Activated naive CD8-positive, alpha-beta T cell treated with anti-CD3 and anti-CD28 coated beads, Interleukin-2, amount 50 U/mL, for 16 hours (primary cell): ENCODE measurements at places on chromosomes 6 and 20.

DNA sequence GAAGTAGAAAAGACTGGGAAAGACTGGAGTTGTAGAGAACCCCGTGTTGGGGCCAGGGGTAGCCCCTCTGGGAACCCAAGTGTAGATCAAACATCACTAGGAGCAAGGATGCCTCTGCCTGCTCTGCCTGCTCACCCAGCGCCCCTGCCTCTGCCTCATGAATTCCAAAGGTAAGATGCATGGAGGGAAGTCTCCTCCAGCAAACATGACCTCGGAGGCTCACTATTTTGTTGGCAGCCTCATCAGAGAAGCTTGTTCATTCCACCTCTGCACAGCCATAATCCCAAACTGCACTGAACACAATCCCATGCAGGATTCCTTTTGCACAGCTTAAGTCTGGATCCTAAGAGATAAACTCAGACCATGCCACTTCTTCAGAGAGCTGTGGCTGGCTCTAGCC is 4.9 kb downstream of the FRS3 start:
- DNase-seq, result no peak

DNA sequence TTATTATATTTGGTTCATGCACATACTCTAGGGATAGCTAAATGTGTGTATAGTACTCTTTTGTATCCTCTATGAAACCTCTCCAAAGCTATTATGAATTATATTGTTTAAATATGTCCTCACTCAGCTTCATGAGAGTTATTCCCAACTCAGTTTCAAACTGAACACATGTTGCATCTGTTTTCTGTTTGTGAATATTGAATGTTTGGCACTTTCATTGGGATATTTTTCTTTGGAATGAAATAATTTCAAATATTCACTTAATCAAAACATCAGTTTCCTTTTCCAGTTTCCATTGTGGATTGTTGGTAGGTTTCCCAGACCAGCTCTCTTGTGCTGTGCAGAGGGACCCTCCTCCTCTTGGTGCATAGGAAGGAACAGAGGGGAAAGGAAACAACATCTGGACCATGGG is 46.6 kb downstream of the HDAC2 start:
- no peak for DNase-seq

DNA sequence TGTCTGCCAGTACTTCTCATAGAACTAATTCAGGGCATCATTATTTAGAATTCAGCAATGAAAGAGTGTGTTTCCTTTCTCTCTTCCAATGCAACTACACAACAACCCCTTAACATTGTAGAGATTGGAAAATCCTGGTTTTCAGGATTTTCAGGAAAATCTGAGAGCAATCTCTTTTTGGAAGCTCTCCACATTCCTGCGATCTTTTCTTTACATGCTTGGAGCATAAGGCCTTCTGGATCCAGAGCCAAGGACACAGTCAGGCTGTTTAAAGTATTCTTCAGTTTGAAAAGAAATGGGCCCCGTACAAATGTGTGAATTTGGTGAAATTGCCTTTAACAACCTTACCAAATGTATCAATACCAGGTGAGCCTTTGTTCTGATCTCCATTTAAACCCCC is 469.7 kb downstream of the PKHD1 start:
- no peak for DNase-seq

DNA sequence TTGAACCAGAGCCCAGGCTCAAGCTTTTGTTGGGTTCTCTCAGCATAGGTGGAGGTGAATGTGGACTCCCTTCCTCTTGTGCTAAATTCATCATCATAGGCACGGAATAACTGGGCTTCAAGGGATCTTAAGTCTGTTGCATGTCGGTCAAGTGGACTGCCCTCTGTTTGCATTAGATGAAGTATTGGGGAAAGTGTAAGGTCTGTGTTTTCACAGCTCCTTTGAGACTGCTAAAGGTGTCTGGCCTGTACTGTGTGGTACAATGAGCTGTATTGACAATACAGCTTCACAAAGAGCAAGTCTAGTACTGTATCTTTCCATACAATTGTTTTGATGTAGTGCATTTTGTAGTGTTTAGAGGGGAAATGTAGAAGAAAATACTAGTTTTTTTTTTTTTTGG is 34.3 kb upstream of the TULP4 start:
- no peak for DNase-seq
